ENCODE measurements at places on chromosomes 1 and 21.

DNA sequence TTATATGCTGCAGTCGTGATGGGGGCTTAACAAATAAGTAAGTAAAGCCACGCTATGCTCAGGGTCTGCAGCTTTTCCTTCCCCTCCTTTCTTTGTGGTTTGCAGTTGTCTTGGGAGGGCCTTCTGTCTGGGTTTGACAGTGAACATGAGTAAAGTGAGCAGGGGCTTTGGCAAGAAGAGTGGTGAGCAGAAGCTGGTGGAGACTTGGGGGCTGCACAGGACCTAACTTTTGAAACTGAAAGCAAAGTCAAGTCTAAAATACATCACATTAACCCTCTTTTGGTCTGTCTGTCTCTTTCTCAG lies 368.6 kb upstream of the VAMP3 start:
- peak; percentile 4 for DNase-seq

DNA sequence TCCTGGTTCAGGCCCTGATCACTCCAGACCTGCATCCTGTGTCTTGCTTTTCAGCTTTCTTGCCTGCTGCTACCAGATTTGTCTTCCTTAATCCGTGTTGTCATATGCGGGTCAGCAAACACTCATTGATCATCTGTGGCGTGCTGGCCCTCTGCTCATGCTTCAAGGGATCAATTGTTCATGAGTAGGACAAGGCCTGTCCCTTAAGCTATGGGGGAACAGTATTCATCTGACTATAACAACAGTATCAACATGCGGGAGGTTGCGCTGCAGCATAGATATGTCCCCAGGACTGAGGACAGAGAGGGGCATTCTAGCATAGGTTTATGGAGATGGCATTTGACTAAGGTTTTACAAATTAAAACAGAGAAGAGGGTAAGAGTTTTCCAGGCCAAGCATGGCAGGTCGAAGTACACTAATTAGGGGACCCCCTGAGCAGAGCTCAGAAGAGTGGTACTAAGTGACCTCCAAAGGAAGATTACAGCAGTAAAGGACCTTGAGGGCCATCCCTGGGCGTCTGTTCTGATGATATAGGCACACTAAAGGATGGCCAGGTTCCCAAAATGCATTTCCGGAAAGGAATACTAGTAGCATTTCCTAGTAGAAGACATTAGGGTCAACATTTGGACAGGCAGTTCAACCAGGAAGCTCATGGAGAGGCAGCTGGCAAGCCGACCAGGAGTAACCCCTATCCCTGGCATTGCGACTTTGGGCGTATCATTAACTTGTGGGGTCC lies 811 bp upstream of the ZNF672 start:
- DNase-seq, result no peak

DNA sequence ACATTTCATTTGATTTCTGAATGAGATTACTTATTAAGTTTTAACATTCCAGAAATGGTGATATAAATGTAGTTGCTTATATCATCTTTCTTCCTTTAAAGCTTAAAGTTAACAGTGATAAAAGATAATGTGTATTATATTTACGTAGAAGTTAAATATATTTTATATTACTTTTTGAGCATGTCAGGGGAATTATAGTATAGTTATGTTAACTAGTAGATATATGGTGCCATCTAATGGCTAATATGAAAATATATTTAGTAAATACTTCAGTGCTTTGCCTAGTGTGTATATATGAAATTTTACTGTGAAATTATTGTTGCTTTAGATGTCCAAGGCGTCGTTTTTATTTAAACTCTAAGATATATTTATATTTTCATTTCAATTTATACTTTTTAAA lies 51.5 kb downstream of the SYT14 start:
- DNase-seq, result peak; percentile 15

GRCh38 chr1:240808381-240808780 lies 196.4 kb upstream of the GREM2 start:
- DNase-seq, result no peak

- DNase-seq, result no peak
These were observed 92.0 kb downstream of the ACTL8 start for GRCh38 chr1:17847111-17847510.

- DNase-seq, result no peak
These were observed 25.8 kb downstream of the DESI2 start for GRCh38 chr1:244678697-244679096.

DNA sequence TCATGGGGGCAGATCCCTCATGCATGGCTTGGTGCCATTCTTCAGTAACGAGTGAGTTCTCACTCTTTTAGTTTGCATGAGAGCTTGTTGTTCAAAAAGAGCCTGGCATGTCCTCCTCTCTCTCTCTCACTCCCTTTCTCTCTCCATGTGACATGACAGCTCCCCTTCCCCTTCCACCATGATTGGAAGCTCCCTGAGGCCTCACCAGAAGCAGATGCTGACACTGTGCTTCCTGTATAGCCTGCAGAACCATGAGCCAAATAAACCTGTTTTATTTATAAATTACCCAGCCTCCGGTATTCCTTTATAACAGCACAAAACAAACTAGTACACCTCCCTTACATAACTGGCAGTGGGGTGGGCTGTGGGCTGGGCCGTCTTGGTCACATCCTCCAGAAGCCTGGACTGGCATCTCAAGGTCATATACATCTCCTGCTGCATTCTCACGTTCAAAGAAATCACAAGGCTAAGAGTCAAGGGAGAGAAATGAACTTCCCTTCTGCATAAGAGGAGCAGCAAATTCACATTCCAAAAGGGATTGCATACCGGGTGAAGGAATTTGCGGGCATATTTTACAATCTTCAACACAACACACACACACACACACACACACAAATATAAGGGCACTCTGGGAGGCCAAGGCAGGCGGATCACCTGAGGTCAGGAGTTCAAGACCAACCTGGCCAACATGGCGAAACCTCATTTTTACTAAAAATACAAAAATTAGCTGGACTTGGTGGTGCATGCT lies 2.3 kb upstream of the CCSAP start:
- no peak for DNase-seq

GRCh38 chr1:233304489-233305102 lies 9.1 kb upstream of the PCNX2 start:
- DNase-seq, result peak; percentile 27

DNA sequence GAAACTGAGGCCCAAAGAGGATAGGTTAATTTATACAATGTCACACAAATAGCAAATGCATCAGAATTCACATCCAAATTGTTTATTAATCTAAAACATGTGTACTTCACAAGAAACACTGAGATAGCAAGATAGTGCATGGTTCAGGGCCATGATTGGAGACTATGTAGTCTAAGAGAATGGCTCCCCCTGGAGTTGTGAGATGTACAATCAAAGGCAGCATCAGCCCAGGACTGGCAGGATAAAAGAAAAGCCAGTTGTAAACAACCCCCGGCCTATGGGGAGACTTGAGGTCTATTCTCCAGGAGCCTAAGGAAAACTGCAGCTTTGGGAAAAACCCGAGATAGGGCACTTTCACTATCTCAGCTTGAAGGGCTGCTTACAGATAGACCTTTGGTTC lies 511.0 kb downstream of the OMA1 start:
- DNase-seq, result no peak

- DNase-seq, result peak; percentile 55
These were observed 2.3 kb downstream of the LDLRAD2 start for GRCh38 chr1:21814241-21814918.

- DNase-seq, result no peak
These were observed 388.7 kb downstream of the USH2A start for GRCh38 chr1:216034506-216034905.

GRCh38 chr1:165300400-165300903 lies 56.1 kb downstream of the LMX1A start:
- DNase-seq, result no peak

- peak; percentile 76 for DNase-seq
These were observed 1.4 kb downstream of the SLC22A15 start for GRCh38 chr1:115977499-115978258.

- DNase-seq, result no peak
These were observed 3.0 kb downstream of the TTC13 start for GRCh38 chr1:230975636-230976035.

DNA sequence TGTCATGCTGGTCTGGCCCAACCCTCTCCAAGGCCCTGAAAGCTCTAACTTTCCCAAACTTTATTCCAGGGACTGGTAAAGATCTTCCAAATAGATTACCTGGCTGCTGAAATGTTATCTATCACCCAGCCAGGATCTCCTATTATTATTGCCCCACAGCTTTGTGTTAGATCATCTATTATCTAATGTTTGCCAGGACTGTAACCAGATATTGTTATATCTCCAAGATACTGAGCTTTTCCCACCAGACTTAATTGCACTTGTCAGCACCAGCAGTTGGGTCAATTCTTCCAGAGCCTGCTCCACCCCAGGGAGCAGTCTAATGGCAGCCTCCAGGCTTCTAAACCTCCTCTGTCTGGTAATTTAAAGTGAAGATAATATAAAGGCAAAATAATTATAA lies 59.1 kb downstream of the PRDX6 start:
- no peak for DNase-seq

- peak; percentile 42 for DNase-seq
These were observed 9.6 kb downstream of the VPS26C start for GRCh38 chr21:37257511-37257966.

- no peak for DNase-seq
These were observed 34.3 kb upstream of the HMCN1 start for GRCh38 chr1:185699874-185700273.

DNA sequence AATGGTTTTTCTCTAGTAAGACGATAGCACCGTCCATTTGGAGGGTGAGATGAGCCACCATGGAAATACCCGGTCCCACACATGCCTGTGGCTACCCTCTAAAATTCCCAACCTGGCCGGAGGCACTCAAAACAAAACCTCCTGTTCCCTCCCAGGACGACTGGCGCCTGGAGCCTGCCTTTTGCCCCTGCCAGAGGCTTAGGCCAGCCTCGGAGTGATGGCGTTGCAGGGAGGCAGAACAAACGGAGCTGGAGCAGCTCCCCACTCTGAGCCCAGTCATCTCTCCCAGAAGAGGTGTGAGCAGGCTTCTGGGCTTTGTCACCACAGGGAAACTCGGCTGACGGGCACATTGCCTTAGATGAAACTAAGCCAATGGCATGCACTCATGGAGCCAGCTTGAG lies 213.7 kb upstream of the HOOK1 start:
- peak; percentile 80 for DNase-seq

GRCh38 chr21:45084881-45085536 lies 10.6 kb downstream of the ADARB1 start:
- DNase-seq, result no peak

DNA sequence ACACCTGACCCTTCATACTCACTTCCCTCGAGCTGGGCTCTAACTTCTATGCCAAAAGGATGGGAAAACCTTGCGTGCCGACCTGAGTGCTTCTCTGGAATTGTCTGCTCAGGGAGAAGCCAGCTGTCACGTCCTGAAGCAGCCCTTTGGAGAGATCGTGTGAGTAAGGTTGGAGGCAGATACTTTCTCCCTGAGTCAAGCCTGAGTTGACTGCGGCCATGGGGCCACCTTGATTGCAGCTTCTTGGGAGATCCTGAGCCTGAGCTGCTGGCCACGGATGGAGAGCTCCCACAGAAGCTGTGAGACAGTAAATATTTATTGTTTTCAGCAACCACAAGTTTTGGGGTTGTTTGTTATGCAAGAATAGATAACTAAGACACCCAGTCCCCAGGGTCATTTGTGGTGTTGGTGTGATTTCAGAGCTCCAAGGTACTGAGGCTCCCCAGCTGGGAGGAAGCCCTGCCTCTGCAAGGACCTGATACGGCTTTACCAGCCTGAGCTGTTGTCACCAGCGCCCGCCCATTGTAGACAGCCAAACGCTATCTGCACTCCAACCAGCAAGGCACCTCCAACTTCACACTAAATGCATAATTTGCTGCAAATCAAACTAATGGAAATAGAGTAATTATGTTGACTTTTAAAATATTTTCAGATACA lies 531.6 kb downstream of the PTPRU start:
- peak; percentile 7 for DNase-seq

GRCh38 chr1:89908672-89909436 lies 86.1 kb upstream of the ZNF326 start:
- peak; percentile 45 for DNase-seq

- no peak for DNase-seq
These were observed 22.5 kb upstream of the SIKE1 start for GRCh38 chr1:114803001-114803400.

DNA sequence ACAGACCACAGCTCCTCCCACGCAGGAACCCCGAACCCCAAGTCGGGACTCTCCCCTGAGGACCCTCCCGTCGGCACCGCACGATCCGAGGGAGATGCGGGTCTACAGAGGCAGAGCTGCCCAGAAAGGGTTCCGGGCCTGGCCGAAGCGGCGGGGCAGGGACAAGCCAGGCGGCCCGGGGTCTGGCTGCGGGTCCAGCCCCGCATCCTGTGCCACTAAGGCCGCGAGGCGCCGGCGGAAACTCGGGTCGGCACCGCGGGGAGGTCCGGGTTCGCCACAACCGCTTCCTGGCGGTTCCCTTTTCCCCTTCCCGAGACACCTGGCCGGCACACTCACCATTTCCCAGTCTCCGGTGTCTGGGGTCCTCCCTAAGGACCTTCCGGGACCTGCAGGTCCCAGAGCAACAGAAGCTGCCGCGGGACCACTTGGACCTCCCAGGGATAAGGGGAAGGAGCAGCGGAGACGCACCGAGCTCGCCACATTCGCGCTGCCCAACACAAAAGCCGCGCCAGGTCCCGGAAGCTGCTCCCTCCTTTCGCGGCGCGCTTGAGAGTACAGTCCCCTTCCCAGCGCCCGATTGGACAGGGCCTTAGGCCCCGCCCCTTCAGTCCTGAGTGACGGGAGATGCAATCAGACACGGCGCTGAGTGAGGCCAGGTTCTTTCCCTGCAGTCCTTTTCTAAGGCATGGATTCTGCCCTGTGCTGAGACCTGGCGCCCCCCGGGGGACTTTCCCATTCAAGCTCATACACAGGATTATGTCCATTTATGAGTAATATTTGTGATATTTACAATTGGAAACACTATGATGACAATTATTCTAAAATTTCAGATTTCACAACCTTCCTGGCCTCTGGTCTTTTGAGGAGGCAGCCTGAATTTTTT lies at the start of gene ZNF670:
Gene ZNF670, minus strand, starts transcription at position 554 of the 883 bp plus-strand sequence. Its CDS starts 215 bp downstream, at position 339.
- peak; percentile 97 for DNase-seq

DNA sequence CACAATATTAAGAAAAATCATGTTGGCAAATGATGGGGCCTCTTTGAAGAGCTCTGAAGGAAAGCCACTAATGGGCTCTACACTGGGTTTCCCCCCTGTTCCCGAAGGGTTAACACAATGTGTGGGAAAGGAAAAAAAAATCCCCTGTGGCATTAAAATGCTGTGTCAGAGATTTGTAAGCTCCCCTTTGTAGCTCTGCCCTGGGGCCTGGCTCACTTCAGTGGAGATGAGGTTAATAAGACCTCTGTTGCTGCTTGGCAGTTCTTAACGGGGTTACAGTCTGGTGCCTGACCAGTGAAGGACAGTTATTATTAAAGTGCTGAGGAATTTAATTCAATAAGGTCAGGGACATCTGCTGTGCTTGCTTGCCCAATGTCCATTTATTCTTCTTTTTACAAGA lies 129.7 kb upstream of the UBE2U start:
- no peak for DNase-seq

- no peak for DNase-seq
These were observed 18.0 kb downstream of the TGFB2 start for GRCh38 chr1:218363141-218363540.

DNA sequence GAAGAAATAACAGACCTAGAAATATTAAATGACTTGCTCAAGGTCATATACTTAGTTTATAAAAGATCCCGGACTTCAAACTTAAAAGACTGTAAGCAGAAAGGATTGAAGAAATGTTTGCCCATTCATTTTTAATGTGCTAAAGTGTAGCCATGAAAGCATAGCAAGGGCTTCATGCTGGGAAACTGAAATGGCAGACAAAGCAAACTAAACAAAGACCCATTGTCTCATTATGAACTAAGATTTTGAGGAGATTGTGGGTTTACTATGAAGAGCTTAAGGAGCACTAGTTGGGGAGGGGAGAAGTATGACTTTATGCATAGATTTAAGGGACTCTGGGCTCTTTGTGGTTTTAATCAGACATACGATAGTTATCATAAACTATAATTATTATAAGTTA lies 26.3 kb downstream of the ADAMTS1 start:
- DNase-seq, result no peak

- DNase-seq, result no peak
These were observed 290.4 kb downstream of the OLFM3 start for GRCh38 chr1:101706366-101706765.
